ENCODE measurements at places on chromosomes 6 and 20.

GRCh38 chr20:15561707-15562404, 1011.4 kb downstream of the KIF16B start:
- DNase-seq, result no peak

- no peak for DNase-seq
Observed at GRCh38 chr20:56350842-56351241, 7.9 kb upstream of the FAM210B start.

DNA sequence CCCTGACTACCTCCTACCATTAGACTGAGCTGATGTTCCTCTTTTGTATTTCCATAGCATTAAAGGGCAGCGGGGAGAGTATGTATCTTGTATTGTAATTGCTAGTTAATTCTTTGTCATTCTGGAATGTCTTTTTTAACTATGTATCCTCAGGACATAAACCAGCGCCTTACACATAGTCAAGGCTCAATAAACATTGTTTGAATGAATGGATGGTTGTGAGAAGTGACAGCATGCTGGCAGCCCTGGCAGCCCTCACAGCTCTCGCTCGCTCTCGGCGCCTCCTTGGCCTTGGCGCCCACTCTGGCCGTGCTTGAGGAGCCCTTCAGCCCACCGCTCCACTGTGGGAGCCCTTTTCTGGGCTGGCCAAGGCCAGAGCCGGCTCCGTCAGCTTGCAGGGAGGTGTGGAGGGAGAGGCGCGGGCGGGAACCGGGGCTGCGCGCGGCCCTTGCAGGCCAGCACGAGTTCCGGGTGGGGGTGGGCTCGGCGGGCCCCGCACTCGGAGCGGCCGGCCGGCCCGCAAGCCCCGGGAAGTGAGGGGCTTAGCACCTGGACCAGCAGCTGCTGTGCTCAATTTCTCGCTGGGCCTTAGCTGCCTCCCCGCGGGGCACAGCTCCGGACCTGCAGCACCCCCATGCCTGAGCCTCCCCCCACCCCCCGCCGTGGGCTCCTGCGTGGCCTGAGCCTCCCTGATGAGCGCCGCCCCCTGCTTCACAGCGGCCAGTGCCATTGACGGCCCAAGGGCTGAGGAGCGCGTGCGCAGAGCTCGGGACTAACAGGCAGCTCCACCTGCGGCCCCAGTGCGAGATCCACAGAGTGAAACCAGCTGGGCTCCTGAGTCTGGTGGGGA, 93.1 kb downstream of the RNF182 start:
- no peak for DNase-seq

GRCh38 chr6:56821005-56821432, 133.9 kb upstream of the BEND6 start:
- no peak for DNase-seq

GRCh38 chr6:6816716-6817115, 228.2 kb downstream of the LY86 start:
- DNase-seq, result no peak

DNA sequence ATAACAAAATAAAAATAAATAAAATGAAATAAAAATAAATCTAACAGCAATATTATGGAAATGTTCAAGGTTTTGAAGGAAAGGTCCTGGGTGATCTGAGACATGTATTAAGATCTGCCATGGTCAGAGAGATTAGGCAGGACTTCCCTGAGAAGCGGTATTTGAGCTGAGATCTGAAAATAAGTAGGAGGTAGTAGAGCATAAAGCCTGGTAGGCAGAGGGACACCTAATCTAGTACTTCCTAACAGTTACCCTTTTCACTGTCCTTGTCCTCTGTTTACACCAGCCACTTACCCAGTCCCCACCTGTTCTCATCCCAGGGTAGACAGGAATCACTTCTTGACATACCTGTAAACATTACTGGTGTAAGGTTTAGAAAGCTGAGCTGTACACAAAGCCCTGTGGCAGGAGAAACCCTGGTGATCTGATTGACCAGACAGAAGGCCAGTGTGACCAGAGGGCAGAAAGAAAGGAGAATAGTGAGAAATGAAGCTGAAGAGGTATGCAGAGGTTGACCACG, 8.3 kb upstream of the ZNF318 start:
- DNase-seq, result no peak

DNA sequence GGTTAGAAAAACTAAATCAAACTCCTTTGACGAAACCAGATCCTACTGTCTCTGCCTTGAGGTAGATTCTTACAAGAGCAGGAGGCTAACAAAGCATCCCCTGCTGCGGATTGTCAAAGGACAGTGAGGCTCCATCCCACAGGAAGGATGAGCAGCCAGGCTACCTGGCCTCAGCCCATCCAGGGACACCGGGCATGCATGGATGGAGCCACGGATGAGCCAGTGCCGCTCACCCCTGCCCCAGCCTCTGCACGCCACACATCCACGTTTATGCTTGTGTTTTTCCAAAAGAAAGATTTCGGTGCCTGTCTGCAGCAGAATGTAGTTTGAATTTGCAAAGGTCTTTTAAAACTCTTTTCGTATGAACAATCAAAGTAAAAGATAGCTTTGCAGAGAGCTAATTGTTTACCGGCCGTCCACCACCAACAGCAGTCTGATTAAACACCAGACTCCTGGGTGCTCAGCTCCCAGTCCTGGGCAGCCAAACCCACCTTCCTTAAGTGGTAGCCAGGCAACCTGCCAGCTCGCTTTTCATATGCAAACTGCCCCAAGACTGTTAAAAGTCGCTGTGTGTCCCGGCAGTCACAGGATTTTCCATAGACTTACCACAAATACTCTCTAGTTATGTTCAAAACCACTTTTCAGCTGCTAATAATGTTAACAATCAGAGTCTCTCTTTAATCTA, 999 bp downstream of the THBS2 start:
- no peak for DNase-seq

DNA sequence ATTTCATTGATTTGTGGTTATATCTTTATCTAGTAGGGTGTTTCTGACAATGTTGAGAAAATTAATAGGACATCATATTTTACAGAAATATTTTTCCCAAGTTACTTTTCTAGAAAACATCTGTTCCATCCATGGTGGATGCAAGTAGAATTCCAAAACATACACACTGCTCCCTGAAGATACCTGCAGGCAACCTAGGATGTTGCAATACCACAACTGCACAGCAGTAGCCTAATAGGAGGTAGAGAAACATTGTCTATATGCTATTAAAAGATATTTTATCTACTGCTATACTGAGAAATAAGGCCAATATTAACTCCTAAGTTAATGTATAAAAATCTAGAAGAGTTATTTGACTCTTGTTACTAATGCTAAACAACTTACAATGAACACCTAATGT, 6.8 kb downstream of the ILRUN start:
- no peak for DNase-seq

GRCh38 chr20:50510706-50511542, 741 bp downstream of the PTPN1 start:
- peak; percentile 9 for DNase-seq

GRCh38 chr6:167588920-167589614, 237.6 kb upstream of the AFDN start:
- no peak for DNase-seq

- no peak for DNase-seq
Observed at GRCh38 chr6:108796875-108797274, 51.3 kb upstream of the ARMC2 start.

DNA sequence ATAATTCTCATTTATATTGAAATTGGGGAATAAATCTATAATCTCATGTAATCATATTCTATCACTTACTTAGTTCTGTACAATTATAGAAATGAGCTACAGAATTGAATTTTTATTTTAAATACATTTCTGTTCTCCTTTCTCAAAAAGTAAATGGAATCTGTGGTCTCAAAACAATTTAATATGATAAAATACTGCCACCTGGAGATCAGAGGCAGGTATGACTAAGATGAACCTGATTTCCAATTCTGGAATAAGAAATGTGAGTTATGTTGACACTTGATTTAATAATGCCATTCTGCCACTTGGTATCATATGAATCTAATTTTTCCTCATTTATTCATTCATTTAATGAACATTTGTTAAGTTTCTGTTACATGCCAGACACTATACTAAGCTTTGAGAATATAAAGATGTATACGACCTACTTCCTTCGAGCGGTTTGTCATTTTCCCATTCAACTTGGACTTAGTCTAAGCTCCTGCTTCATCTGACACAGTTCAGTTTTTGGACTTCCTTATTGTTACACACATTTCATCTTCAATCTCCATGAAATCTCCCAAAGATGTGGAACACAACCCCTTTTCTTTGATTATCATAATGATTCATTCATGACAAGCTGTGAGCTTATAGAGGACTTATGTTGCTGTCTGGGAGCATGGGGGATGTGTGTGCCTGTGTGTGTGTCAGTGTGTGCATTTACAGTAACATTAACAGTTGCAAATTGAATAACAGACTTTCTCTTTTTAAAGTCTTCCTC, 7.5 kb upstream of the CCDC28A start:
- no peak for DNase-seq

DNA sequence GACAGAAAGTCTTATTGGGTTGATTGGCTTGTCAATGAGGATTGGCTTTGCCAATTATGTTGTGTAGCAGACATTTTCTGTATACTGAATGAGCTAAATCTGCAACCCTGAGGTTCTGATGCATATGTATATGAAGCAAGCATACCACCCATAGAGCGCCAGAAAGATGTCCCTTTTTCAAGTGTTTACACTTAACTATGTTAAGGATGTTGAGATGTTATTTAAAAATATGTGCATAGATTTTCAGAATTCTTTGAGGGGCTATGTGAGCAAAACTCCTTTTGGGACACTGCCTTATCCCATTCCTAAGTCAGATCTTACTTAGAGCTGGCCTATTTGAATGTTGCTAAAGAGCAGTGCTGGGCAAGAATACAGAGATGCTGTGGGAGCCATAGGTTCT, 1.9 kb downstream of the AIG1 start:
- no peak for DNase-seq

DNA sequence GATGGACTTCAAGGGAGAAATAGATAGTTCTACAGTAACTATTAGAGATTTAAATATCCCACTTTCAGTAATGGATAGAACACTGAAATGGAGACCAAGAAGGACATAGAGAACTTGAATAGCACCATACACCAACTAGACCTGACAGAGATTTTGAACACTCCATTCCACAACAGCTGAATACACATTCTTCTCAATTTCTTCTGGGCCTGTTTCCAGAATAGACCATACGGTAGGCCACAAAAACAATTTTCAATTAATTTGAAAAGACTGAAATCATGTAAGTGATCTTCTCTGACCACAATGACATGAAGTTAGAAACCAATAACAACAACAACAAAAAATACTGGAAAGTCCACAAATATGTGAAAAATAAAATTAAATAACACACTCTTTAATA, 979.1 kb upstream of the FLRT3 start:
- no peak for DNase-seq

- DNase-seq, result no peak
Observed at GRCh38 chr20:5354901-5355300, 38.1 kb upstream of the PROKR2 start.

DNA sequence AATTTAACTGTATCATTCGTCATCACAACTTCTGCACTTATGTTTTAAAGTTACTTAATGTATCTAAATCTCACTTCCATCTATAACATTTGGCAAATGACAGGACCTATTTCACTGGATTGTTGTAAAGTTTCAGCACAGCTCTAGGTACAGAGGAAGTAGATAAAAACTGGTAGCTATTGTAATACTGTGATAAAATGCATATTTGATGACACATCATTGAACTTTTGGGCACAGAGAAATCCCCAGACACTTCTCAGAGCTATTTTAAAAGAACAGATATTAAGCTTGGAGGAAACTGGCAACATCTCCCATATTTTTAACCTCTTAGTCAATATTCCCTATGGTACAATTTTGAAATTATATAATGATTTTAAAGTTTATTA, 138.7 kb downstream of the RFPL4B start:
- DNase-seq, result no peak

DNA sequence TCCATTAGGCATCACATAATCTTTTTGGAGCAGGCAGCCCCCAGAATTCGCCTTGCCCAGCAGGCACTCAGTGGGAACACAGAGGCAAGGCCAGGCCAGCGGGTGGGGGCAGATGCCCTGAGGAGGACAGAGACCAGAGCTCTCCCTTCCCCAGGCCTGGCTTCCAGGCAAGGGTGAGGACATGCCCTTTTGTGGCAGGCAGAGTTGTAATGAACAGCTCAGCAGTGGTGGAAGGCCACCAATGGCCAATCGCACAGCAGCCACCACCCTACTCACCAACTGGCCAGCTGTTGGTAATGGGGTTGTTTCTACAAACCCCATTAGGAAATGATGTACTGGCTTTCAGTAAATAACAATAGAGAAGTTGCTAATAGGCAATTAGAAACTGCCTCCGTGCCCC, 15.4 kb upstream of the DDO start:
- no peak for DNase-seq

DNA sequence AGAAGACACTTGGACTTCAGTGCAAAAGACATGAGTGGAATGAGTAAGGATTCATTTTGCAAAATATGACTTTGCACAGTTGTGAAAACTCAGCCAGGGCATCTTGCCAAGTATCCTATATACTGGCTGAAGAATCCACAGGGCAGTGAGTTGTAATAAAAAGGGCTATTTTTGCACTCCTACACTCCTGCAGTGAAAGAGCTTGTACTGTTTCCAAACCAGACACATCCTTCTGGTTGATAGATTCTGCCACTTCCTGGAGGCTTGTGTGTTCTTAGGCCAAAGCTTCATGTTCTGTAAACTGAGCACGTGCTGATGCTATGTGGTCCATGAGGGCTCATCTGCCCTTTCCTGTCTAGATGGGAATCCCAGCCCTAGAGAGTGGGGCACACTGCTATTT, 34.9 kb downstream of the GMPR start:
- no peak for DNase-seq

GRCh38 chr20:34634392-34634791, 42.5 kb downstream of the PIGU start:
- no peak for DNase-seq

- no peak for DNase-seq
Observed at GRCh38 chr20:36862857-36863668, 12.9 kb upstream of the TLDC2 start.

DNA sequence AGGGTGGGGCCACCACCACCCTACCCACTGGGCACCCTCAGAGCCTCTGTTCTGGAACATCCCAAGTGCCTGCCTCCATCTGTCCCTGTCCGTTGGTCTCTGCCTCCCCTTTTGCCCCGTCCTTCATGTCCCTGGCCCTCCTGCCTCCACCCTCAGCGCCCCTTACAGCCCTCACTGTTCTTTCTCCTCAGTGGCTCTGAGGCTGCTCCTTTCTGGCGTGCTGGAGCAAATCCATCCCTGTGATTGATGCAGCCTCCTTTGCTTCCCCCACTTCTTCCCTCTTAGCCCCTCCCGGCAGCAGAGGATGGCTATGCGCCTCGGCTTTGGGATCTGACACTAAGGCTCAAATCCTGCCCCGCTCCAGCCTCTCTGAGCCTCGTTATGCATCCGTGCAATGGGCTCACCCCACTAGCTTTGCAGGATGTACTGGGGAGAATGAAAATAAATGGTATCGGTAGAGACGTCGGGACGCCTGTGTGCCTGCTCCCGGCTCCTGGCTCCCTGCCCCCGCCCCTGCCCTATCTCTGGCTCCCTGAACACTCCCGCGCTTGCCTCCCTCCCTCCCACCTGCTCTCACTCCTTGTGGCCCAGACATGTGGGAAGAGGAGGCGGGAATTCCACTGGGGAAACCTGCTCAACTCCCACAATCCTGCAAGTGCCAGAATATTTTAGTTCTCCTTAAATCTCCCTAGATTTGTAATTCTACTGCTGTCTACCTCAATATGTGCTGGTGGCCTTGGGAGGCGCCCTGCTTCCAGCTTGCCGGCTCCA, 13.1 kb downstream of the VSTM2L start:
- DNase-seq, result no peak

GRCh38 chr6:15512721-15513120, 150.1 kb downstream of the DTNBP1 start:
- DNase-seq, result no peak

- DNase-seq, result no peak
Observed at GRCh38 chr6:131255911-131256310, 120.6 kb downstream of the AKAP7 start.
